ENCODE measurements at places on chromosomes 4 and X. TPM values are rescaled to one million over a fixed set of nuclear protein-coding genes. Genes with fewer than 3 reads are reported as not detected.

DNA sequence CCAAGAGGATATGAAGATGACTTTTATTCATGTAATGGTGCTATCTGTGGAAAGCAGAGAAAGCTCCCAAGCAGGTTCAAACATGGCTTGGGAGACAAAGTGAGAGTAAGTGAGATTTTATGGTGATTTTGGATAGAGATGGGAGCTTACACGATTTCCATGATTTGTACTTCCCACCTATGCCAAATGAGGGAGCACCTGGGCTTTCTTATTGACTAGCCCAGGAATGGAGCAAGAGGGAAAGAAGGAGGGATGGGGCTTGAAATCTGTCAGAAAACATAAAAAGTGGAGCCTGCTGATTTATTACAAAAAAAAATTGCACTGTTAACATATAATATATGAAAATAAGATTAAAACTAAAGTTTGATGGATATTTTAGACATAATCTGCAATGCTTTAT, 703.5 kb upstream of the PABPC4L start:
- no peak for DNase-seq

GRCh38 chrX:106159861-106160282, 8.2 kb upstream of the PWWP3B start:
- no peak for DNase-seq

GRCh38 chr4:144648042-144648441, 2.1 kb downstream of the HHIP start:
- DNase-seq, result no peak

DNA sequence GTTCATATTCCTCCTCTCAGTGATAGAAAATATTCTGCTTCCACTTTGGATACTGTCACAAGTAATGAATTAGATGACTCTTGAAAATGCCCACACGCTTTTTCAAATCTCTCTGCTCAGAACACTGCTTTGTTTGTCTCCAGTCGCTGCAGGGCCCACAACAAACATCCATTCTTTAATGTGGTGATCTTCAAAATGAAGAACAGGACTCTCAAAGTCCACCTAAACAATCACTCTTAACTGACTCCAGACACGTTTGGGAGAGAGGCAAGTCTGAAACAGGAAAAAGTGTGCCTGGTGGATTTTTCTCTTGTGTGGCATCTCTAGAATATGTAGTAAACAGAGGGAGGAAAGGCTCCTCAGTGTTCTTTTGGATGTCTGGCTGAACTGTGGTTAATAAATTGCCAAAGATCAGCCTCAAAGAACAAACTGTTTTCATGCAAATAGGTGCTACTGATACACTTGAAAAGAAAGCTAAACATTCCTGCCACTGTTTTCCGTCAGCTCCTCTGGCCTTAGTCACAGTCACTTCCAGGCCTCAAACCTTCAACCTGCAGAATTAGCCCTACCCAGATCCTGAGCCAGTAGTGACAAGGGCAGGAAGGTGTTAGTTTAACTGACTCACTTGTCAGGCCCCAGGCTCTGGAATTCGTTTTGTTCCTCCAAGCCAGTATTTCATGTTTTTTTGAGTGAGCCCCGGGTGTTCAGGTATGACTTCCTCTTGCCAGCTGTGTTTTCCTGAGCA, 259.6 kb upstream of the GPC4 start:
- no peak for DNase-seq

GRCh38 chrX:136752796-136753195, 27.9 kb downstream of the ARHGEF6 start:
- DNase-seq, result no peak

DNA sequence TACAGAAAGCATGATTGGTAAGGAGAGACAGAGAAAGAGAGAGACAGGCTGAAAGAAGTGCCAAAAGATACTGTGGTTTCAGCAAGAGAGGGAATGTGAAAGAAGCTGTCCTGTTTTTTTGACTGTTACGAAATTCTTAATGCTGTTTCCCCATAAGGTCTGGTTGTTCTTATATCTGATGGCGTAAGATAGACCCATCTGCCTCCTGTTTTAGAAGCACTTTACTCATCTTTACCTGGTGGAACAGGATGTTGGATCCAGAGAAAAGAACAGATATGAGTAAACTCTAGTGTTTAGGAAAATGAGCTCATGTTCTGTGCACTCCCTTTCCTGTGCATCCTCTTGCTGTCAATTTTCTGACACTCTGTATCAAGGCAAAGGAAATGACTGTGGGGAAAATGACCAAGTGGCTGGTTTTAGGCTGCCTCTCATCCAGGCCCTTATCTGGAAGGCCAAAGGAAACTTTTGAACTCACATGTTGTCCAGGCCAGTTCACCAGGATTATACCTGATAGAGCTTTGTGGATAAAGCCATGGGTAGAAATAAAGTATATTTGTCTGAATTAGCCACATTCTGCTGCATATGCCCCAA, 311.7 kb upstream of the HTR2C start:
- DNase-seq, result no peak

DNA sequence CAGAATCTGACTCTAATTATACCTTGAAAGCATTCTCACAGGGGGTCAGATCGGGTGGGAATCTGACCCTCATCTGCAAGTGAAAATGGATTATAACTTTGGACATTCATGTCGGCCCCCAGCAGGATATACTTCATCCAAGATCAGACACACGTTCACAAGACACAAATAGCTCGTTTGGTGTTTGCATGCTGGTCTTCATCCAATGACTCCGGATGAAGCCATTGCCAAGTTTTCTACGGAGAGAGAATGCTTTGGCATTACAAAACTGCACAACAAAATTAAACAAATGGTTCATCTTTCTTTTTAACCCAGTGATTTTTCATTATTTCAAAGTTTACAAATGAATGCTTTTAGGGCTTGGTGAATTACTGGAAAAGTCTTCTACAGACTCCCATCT, 105.5 kb downstream of the MID1 start:
- no peak for DNase-seq

GRCh38 chrX:40855411-40855810, 120.1 kb upstream of the MED14 start:
- DNase-seq, result no peak

GRCh38 chrX:117982694-117983392, 133.8 kb downstream of the KLHL13 start:
- DNase-seq, result no peak

DNA sequence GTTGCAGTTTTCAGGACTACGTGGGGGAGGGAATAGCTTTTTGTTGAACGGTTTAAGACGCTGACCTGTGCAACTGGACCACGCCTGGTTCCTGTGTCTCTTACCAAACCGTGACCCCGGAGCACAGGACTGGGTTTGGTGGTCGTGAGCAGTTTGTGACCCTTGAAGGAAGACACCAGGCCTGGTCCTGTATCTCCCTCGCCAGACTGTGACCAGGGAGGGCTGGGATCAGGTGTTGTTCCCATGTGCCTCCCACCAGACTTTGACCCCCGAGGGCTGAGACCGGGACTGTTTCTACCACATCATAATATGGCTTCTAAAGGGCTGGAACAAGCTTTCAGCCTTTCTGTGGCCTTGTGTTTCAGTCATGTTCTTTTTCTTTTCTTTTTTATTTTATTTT, 683 bp downstream of the EBP start:
- DNase-seq, result no peak

- DNase-seq, result no peak
Measured at GRCh38 chrX:148192547-148192946, 211.4 kb downstream of the FMR1NB start.

DNA sequence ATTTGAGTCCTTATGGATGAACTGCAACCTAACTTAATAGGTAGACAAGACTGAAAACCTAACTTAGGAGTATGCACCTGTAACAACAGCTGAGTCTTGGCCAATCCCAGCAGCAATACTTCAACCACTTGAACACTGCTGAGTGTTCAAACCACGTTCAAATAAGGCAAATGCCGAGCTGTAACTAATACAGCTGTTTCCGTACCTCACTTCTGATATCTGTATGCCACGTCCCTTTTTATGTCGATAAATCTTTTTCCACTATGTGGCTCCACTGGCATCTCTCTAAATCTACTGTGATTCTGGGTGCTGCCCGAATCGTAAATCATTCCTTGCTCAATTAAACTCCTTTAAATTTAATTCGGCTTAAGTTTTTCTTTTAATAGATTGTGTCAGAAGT, 459.7 kb downstream of the INPP4B start:
- DNase-seq, result no peak

DNA sequence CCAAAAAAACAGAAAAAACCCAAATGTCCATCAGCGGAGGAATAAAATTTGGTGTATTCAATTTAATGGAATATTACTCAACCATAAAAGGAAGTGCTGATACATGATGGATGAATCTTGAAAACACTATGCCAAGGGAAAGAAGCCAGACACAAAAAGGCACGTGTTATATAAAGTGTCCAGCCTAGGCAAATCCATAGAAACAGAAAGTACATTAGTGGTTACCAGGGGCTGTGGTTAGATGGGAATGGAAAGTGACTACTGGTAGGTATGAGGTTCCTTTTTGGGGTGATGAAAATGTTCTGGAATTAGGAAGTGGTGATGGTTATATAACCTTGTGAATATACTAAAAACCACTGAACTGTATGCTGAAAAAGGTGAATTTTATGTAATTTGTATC, 3.5 kb upstream of the CDKL2 start:
- no peak for DNase-seq

DNA sequence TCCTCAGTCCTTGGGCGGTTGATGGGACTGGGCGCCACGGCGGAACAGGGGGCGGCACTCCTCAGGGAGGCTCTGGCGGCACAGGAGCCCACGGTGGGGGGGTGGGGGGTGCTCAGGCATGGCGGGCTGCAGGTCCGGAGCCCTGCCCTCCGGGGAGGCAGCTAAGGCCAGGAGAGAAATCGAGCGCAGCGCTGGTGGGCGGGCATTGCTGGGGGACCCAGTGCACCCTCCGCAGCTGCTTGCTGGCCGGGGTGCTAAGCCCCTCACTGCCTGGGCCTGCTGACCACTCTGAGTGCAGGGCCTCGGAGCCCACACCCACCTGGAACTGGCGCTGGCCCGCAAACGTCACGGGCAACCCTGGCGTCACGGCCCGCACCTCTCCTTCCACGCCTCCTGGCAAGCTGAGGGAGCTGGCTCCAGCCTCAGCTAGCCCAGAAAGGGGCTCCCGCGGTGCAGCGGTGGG, 164.9 kb upstream of the AGA start:
- no peak for DNase-seq

- no peak for DNase-seq
Measured at GRCh38 chrX:42695800-42696358, 82.1 kb downstream of the PPP1R2C start.

DNA sequence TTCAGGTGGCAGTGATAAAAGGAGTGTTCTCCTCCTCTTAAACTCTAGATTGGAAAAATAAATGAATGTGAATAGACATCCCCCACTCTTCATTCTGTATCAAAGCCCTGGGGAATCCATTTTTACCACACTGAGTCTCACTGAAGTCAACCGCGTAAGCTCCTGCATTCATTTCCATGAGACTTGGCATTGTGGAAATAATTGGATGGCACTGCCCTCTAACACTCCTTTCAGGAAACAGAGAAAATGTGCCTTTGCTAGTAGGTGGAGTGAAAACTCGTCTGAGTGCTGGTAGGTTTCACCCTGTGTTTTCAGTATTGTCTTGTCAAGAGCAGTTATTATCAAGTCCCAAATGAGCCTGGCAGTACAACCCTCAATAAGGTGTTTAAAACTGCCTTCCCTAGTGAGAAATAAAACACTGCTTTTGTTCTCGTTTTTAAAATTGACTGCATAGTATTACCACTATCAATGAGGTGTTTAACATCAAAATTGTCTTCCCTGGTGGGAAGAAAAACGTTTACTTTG, 9.7 kb upstream of the CDKN2AIP start:
- DNase-seq, result no peak

DNA sequence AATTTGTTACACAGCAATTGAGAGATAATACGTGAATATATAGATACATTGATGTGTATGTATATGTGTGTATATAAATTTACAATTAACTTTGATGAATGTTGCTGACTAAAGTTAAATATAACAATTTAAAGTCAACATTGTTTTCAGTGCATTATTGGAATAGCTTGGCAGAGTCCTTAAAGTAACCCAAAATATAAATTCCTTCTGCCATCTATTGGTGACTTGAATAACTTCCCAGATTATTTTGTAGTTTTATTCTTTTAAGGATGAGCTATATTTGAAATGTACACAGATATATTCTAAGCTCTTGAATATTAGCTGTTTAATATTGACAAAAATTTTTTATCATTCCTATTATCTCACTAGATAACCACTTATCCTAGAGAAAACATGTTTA, 298.2 kb upstream of the FSTL5 start:
- DNase-seq, result peak; percentile 10

- DNase-seq, result peak; percentile 67
Measured at GRCh38 chr4:26857278-26858034, 3.2 kb upstream of the STIM2 start.

GRCh38 chr4:86896596-86896995, 4.4 kb upstream of the C4orf36 start:
- DNase-seq, result no peak

DNA sequence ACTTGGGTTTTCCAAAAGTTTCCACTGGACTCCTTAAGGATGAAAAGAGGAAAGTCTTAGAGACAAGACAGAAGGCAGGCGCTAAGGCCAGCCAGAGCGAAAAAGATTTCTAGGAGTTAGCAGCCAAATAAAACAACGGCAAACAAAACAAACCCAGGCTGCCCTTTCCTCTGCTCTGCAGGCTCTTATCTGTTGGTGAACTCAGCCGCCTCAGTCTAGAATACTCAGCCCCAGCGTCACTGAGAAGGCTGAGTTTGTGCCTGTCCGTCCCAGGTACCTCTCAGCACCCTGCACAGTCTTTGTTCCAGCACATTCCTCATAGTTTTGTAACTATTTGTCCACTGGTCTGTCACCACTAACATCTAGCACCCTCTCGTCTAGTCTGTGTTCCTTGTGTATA, 75.6 kb upstream of the FAM9C start:
- DNase-seq, result no peak

- no peak for DNase-seq
Measured at GRCh38 chrX:30468471-30468870, 109.1 kb downstream of the TASL start.

- no peak for DNase-seq
Measured at GRCh38 chrX:5644776-5645175, 583.9 kb downstream of the NLGN4X start.

NALF2 gene
- 8.7 TPM for total RNA-seq

SPANXB1 gene
- not detected for total RNA-seq

SHROOM2 gene
- total RNA-seq, result 5.3 TPM

TCEAL6 gene
- not detected for total RNA-seq

PTCHD1 gene
- not detected for total RNA-seq

FOXP3 gene
- total RNA-seq, result 0.15 TPM

GLRB gene
- total RNA-seq, result not detected

CCDC149 gene
- 5.3 TPM for total RNA-seq

F8A2 gene
- total RNA-seq, result not detected

MOB1B gene
- total RNA-seq, result 33.2 TPM

AVPR2 gene
- not detected for total RNA-seq
